ENCODE measurements at places on chromosomes 16 and 17.

- DNase-seq = peak; percentile 58
Observed at GRCh38 chr17:66580184-66580955, 254.5 kb upstream of the CACNG5 start.

DNA sequence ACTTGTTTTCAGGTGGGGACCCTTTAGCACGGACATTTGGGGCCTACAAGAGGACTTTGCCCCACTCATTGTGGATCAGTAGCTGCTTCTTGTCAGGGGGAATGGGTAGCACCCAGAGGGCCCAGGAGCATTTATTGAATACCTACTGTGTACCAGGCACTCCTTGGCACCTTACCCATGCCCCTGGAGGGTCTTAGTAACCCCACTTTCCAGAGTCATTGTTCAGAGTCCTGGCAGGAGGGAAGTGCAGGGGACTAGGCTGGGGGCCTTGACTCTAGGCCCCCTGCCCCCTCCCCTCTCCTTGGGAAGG, 21.0 kb upstream of the CIBAR2 start:
- DNase-seq = no peak

GRCh38 chr17:1365445-1366039, 34.5 kb downstream of the YWHAE start:
- DNase-seq = peak; percentile 46

DNA sequence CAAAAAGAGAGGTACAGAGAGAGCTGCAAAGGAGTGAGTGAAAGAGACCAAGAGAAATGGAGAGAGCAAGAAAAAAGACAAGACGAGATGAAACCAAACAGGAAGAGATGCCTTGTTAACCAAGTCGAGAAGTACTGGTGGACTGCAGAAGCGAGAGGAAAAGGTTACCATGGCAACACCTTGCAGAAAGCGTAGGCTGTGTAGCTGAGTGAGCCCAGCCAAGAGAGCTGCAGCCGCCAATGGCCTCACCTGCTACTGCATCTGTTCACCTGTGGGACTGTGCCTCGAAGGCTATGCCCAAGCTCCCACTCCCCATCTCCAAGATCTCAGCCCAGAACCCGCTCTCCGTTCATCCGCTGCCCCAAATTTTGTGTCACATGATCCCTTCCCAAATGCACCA, 161.3 kb downstream of the SLC39A11 start:
- no peak for DNase-seq

- peak; percentile 94 for DNase-seq
Observed at GRCh38 chr16:15672514-15673167, 22.6 kb downstream of the NDE1 start.

DNA sequence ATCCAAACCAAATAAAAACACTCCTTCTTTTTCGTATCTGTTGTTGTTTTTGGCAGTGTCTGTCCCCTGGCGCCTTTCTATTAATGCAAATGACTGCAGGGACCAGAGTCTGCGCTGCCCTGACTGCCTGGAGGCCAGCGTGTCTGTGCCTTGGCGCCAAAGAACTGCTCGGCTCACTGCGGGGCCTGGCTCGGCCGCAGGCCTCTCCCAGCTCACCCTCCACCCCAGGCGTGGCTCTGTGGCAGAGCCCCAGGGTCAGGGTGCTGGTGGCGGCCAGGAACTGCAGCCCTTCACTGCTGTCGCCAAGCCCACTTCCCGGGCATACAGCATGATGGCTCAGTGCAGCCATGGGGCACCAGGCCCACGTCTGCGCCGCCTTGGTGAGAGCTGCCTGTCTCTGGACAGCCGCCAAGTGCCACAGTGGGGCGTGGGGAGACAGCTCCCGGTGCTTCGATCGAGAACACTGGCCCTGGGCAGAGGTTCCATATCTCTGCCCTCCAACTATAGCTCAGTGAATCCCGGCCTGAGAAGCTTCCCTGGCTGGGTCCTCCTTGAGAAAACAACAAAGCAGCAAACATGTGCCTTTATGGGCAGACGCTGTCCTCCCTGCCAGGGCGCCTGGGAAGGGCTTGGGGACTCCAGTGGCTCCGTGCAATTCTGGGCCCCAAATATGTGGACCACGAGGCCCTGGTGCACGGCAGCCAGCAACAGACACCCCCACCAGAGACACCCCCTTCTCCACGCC, 11.1 kb downstream of the CANT1 start:
- peak; percentile 21 for DNase-seq

GRCh38 chr17:34412965-34413441, 50.0 kb upstream of the CCL1 start:
- no peak for DNase-seq

- DNase-seq = no peak
Observed at GRCh38 chr16:57141822-57142631, 43.8 kb downstream of the PSME3IP1 start.
